ENCODE measurements at places on chromosomes 7 and 10.

GRCh38 chr10:4688601-4689000, 137.4 kb upstream of the AKR1E2 start:
- no peak for DNase-seq

DNA sequence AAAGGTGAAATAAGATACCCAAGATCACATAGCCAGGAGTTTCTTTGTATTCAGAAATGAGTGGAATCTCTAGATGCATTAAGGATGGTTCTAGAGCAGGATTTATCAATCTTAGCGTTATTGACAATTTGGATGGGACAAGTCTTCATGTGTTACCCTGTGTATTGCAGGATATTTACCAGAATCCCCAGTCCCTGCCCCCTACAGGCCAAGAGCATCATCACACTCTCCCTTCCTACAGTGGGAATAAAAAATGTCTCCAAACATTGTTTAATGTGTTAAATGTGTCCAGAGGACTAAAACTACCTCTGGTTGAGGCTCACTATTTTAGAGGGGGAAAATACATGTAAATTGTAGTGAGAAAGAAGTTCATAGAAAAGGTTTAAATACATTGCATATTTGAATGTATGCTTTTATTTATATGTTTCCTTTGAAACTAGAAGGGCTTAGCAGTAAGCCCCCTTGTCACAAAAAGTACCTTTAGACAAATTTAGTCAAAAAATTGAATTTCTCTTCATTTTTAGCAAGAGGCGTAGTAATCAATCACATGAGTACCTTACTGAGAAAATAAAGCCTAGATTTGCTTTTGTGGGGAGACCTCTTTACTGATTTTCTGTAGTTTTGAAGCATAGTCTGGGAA, 141.2 kb downstream of the MLLT10 start:
- no peak for DNase-seq

DNA sequence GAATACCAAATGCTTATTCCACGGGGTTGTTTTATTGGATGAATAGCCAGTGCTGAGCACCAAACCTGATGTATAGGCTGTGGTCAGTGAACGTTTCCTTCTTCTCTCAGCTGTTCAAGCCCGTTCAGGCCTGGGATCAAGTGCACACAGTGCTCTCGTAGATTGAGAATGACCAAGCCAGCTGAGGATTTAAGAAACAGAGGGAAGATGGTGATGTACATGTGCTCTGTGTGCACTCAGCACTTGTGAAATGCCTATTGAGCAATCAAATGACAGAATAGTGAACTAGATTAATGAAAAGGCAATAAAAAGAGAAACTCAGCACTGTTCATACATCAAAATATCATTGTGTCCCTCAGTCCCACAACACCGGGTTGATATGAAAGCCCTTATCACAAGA, 302.5 kb downstream of the BMPER start:
- DNase-seq, result no peak

DNA sequence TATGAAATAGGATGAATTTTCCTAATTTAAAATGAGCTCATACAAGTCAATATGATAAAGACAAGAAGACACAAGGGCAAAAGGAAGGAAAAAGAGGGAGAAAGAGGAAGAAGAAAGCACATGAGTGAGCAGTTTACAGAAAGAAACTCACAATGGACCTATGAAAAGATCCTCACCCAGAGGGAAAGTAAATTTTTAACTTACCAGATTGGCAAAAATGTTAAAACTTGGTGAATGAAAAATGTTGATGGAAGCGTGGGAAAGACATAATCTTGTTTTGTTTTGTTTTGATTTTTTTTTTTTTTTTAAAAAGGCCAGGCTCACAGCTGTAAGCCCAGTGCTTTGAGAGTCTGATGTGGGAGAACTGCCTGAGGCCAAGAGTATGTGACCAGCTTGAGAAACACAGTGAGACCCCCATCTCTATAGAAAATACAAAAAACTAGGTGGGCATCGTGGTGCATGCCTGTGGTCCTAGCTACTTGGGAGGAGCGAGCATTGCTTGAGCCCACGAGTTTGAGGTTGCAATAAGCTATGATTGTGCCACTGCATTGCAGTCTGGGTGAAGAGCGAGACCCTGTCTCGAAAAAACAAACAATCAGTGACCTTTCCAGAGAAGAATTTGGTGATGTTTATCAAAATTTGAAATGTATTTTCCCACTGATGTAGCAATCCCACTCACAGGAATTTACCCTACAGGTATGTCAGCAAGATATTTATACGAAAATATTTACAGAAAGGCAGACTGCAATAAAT, 152.9 kb upstream of the ASAH2 start:
- no peak for DNase-seq

DNA sequence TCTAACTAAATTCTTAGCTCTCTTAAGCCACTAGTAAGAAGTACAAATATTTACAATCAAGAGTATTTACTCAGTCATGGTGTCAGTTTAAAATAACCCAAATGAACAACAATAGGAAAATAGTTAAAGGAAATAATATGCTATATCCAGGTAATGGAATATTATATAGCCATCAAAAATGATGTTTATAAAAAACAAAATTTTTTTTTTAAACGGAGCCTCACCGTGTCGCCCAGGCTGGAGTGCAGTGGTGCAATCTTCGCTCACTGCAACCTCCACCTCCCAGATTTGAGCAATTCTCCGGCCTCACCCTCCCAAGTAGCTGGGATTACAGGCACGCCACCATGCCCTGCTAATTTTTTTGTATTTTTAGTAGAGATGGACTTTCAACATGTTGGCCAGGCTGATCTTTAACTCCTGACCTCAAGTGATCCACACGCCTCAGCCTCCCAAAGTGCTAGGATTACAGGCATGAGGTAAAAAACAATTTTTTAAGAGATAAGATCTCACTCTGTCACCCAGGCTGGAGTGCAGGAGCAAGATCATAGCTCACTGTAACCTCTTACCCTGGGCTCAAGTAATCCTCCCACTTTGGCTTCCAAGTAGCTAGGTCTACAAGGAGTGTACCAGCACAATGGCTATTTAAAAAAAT, 132.5 kb downstream of the NOC3L start:
- no peak for DNase-seq

DNA sequence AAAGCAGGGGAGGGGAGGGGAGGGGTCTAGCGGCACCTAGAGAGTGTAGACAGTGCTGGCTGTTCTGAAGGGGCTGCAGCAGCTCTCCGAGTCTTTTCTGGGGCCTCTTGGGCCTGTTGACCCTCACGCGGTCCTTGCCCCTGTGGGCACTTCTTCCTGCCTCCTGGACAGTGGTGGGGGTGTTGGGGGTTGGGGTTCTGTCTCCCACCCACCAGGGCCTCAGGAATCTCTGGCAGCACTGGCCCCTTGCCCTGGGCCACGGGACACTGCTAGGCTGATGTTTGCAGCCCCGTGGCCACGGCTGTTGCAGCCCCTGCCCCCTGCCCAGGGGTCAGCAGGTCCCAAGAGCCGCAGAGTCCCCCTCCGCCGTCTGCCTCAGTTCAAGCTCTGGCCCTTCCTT, 68.9 kb upstream of the INPP5A start:
- no peak for DNase-seq

- DNase-seq, result no peak
These were observed 15.6 kb downstream of the CHAT start for GRCh38 chr10:49629431-49629881.

GRCh38 chr7:99380032-99380822, 5.7 kb downstream of the ARPC1B start:
- DNase-seq, result no peak

DNA sequence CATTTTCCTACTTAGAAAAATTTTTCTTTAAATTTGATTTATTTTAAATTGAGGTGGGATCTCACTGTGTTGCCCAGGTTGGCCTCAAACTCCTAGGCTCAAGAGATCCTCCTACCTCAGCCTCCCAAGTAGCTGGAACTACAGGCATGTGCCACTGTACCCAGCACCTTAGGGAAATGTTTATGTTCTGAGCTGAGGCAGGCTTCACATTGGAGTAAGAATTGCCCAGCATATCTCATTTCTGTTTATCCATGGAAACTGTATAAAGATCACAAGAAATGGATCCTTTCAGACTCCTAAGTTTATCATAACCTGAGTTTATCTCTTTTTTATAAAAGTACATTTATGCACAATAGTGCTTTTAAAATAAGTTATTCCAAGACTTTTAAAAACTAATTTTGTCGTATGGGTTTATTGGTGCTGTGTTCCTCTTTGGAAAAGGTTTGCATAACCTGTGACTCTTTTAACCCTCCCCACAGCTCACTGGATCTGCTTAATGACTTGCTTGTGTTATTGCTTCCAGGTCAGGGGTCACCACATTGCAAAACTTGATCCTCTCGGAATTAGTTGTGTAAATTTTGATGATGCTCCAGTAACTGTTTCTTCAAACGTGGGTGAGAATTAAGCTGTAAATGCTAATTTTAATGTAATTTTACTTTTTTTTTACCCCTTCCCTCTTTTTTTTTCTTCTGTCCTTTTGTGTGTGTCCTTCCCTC, 40.7 kb downstream of the OGDH start:
- no peak for DNase-seq

Data from DMS79 treated with DMSO at 0.1 percent for 48 hours (cell line).